Astrocyte of the cerebellum (primary cell): ENCODE measurements at places on chromosomes 2 and 18.

DNA sequence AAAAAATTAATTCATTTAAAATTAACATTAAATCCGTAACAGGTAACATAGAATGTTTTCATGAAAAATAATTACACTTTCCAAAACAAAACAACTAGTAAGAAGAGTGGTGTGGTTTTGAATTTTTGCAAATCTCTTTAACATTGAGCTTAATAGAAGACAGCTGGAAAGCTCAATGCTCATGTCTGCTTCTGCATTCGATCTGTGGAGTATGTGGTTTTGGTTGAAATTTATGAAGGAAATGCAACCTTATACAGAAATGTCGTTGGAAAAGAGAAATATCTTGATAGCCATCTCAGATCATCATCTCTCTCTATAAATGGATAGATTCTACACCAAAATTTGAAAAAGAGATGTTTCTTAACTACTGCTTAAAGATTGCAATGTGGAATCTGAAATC is 17.3 kb upstream of the FHL2 start:
- DNase-seq, result no peak

- peak; percentile 83 for DNase-seq
These were observed 60.3 kb upstream of the SP3 start for GRCh38 chr2:174025271-174026121.

DNA sequence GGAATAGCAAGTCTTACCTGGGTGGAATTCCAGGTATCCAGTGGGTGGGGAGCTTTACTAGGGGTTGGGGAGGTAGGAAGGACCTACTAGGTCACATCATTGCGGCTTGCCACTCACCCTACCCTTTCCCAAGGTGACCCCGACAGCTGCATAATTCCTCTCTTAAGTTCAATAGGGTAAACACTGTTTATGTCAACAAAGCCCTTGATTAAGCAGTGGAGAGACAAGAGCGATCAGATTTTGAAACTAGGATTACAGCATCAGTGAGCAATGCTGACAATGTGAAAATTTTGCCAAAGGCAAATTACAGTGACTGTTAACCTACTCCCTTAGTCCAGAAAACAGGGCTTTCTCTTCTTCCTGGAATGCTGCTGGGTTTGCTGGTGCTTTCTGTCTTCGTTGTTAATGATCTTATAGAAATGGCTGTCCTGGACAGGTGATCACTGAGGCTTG is 14.5 kb downstream of the SLC19A3 start:
- no peak for DNase-seq

DNA sequence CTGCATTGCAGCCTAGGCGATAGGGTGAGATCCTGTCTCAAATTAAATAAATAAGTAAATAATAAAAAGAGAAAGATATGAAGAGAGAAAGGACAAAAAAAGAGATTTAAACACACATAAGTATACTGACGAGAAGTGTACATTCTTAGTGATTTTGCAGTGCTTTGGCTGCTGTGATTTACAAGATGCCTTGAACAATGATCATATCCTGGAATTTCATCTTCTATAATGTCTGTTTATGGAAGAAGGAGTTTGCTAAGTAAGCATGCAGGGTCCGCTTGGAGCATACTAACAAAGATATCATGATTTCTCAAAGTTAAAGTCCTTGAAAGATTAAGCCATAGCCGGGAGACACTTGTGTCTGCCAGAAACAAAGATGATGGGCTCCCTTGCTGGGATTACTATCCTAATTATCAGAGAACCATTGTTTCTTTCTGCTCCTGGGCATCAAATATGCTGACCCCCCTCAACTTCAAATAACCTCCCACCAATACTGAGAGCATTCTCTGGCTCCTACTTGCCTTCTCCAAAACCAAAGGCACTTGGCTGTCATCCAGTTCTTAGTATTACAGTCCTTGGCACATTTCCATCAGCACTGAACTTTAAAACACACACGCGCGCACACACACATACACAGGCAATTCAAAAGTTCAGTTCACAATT is 47.5 kb upstream of the STAM2 start:
- DNase-seq, result peak; percentile 98

DNA sequence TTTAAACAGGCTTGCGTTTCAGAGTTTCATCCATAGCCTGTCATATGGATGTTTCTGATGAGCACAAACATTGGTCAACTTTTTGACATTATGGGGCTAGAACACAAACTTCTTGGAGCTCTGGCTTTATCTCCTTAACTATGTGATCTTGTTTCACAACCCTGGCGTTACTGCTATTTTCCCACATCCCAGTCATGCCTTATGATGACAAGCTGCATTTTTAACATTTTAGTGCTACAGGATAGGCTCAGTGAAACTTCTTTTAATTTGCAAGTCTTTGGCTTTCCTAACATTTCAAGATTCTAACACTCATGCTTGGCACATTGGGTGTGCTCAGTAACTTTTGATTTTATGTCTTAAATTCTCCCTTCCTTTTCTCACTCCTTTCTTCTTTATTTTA is 21.0 kb upstream of the PDE1A start:
- DNase-seq, result no peak

- DNase-seq, result no peak
These were observed 205.9 kb upstream of the SLC39A10 start for GRCh38 chr2:195451160-195451559.

DNA sequence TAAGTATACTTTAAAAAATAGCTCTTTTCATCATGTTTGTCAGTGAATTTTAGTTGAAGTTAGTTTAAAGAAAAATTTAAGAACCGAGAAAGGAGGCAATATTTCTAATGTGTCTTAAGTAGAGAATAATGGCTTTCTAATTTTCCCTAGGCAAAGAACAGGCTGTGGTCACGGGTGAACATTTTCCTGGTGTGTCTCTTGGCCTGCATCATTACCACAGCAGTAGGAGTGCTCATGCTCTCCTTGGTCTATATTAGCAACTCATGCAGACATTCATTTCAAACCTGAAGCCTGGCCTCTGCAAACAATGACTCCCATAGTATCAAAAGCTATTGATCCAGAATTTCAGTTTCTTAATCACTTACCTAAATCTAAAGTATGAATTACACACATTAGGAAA is 57.4 kb downstream of the C18orf54 start:
- peak; percentile 35 for DNase-seq

DNA sequence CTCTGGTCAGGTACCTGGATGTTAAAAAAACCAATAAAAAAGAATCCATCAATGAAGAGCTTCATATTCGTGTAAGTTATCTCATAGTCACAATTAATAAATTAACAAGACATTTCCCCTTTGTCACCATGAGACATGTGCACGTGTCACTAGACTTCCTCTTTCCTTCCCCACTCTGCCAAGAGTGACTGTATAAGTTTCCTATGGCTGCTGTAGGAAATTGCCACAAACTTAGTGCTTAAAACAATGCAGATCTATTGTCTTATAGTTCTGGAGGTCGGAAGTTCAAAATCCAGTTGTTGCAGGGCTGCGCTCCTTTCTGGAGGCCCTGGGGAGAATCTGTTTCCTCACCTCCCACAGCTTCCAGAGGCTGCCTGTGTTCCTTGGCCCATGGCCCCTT is 35.8 kb downstream of the SLC9A4 start:
- no peak for DNase-seq

GRCh38 chr2:177262092-177262491 is 2.4 kb downstream of the NFE2L2 start:
- no peak for DNase-seq

GRCh38 chr2:62014102-62014501 is 108.6 kb downstream of the COMMD1 start:
- peak; percentile 71 for DNase-seq

DNA sequence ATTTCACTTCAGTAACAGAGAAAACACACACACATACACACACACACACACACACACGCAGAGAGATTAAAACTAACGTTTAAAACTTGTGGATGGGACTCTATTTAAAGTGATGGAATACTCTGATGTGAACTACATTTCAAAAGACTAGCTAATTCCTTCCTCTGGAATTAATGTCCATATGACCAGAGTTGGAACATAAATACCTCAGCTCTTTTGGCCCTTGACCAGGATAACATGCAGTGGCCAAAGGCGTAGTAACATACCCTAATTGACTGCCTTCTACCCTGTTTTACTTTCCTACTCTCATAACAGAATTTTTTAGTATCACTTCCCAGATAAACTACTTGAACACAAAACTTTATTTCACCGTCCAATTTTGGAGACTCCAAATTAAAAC is 671.3 kb upstream of the CHAC2 start:
- no peak for DNase-seq

GRCh38 chr18:12827588-12827987 is 56.4 kb downstream of the PTPN2 start:
- DNase-seq, result no peak

- no peak for DNase-seq
These were observed 252.1 kb downstream of the ZNF521 start for GRCh38 chr18:25099895-25100294.

- no peak for DNase-seq
These were observed 6.5 kb downstream of the GLS start for GRCh38 chr2:190887089-190887488.

GRCh38 chr2:55092439-55092838 is 42.2 kb upstream of the RTN4 start:
- no peak for DNase-seq

DNA sequence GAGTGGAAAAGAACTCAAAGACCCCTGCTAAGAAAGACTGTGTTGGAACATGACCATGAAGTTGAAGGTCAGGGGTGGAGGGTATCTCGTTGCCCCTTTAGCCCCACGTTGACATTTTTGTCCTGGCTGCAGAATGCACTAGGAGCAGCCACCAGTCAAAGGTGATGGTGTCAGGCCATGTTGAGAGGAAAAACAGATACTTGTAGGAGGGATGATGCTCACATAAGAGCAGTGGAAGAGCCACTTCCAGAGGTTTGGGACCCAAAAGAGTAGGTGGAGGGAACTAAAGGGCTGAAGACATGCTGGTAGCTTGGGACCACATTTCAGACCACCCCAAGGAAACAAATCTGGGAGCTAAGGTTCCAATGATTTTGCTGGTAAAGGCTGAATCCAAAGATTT is 159.0 kb downstream of the MYO3B start:
- no peak for DNase-seq

GRCh38 chr2:100197631-100198153 is 55.3 kb upstream of the AFF3 start:
- DNase-seq, result peak; percentile 44

- no peak for DNase-seq
These were observed 80.3 kb downstream of the SPP2 start for GRCh38 chr2:234130777-234131181.

- no peak for DNase-seq
These were observed 83.7 kb upstream of the FSHR start for GRCh38 chr2:49237867-49238603.

DNA sequence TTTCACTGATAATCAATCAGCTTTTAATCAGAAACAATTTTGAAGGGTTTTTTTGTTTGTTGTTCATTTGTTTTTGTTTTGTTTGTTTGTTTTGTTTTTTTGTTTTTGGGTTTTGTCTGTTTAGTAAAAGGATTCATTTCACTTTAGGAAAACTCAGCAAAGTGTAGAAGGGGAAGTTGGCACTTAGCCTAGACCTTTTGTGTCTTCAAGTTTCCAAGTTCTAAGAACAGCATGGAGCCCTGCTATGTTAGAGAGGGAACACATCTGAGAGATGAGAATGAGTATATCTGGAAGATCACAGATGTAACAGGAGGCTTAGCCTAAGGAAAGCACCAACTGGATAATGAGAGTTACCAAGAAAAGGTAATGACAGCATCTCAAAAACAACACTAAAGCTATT is 501.5 kb downstream of the ERBB4 start:
- DNase-seq, result no peak

GRCh38 chr2:181393472-181393871 is 63.7 kb upstream of the ITGA4 start:
- DNase-seq, result peak; percentile 35

GRCh38 chr2:159650574-159650973 is 34.2 kb upstream of the BAZ2B start:
- DNase-seq, result no peak

- no peak for DNase-seq
These were observed 28.0 kb downstream of the DNER start for GRCh38 chr2:229686122-229686919.
